ENCODE measurements at places on chromosomes 13 and 19. TPM values are rescaled to one million over a fixed set of nuclear protein-coding genes. Genes with fewer than 3 reads are reported as not detected.

ZNF560 gene
- total RNA-seq = 0.86 TPM

MIA gene
- total RNA-seq = not detected

F10 gene
- total RNA-seq = 8.7 TPM

- no peak for DNase-seq
Observed at GRCh38 chr13:97967226-97967625, 13.8 kb downstream of the IPO5 start.

RASIP1 gene
- 2.6 TPM for total RNA-seq

PNMA8B gene
- total RNA-seq = 0.43 TPM

- DNase-seq = peak; percentile 87
Observed at GRCh38 chr13:110387451-110388107, 80.5 kb downstream of the COL4A2 start.

ETV2 gene
- total RNA-seq = under 0.01 TPM

- peak; percentile 86 for DNase-seq
Observed at GRCh38 chr19:1942078-1942933, 1.3 kb downstream of the CSNK1G2 start.

DNA sequence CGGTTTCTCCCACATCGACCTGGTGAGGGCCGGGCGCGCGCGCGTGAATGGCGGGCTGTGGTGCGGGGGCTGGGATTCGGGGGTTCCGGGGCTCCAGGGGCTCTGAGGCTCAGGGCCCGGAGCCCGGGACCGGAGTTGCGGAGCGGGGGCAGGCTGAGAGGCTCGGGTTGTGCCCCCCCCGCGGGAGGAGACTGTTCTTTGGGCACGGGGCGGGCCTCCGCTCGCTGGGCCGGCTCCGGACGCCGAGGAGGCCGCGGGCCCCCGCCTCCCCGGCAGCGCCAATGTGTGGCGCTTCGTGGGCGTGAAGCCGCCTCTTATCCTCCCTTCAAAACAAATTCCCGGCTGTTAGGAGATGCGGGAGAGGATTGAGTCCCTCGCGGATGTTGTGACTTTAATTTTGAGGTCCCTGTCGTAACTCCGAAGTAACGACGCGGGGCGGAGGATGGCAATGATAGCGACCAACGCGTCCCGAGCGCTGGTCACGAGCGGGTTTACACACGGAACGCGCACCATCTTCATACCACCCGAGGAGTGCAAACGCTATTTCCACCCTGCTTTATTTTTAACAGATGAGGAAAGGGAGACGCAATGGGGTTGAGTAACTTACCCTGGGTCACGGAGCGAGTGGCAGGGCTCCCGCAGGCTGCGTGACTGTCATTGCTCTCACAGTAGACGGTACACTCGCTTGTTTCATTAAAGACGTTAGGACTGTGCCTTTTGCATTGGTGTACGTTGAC lies 536 bp downstream of the UBA2 start:
- DNase-seq = peak; percentile 55

IGFL3 gene
- not detected for total RNA-seq

GRCh38 chr19:5114727-5115126 lies 145.8 kb downstream of the KDM4B start:
- no peak for DNase-seq

Measured in fibroblast of villous mesenchyme (primary cell).